ENCODE measurements at places on chromosomes 11 and 22.

GRCh38 chr11:113493206-113493605 lies 18.0 kb upstream of the DRD2 start:
- DNase-seq = no peak

- no peak for DNase-seq
These were observed 24.5 kb downstream of the MOB2 start for GRCh38 chr11:1461826-1462697.

GRCh38 chr11:45659818-45660160 lies 5.6 kb downstream of the CHST1 start:
- DNase-seq = no peak

GRCh38 chr22:28884747-28885350 lies 1.5 kb downstream of the ZNRF3 start:
- no peak for DNase-seq

- no peak for DNase-seq
These were observed 7.4 kb upstream of the SLC22A12 start for GRCh38 chr11:64583296-64584262.

GRCh38 chr11:44127130-44127529 lies 31.7 kb downstream of the EXT2 start:
- DNase-seq = no peak

DNA sequence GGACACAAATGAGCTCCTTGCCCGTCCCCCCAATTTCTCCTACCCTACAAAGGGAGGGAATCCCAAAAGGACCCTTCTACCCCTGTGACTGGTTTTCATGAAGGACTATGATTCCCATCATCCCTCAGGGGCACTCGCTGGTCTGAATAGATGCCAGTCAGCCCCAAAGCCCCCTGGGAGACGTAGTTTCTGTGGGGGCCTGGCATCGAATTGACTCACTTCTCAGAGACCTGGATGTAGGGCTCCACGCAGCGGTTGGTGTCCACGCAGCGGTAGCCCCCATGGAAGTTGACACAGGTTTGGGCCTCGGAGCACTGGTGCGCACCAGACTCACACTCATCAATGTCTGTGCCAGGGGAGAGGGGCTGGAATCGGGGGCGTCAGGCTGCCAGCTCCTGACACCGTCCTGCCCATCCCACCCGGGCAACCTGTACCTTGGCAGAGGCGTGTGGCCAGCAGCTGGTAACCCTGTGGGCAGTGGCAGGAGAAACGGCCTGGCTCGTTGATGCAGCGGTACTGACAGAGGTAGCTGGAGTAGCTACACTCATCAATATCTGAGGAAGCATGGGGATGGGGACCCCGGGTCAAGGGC lies 4.4 kb downstream of the EFEMP2 start:
- no peak for DNase-seq

DNA sequence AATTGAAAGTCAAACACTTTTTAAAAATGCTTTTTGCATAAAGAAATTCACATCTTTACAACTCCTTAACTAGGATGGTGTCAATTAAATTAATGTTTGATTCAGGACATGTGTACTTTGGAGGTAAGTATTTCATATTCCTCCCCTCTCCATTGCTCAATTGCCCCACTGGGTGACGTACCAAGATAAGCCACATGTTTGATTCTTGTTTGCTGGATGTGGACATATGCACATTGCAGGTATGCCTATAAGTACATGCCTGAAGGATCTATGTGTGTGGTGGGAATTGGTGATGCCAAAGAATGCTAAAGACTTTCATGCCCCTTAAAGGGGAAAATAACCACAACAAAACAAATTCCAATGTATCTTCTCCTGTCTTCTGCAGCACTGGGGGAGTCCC lies 5.8 kb downstream of the CD44 start:
- DNase-seq = no peak

GRCh38 chr22:19902245-19902715 lies 39.3 kb upstream of the COMT start:
- no peak for DNase-seq

GRCh38 chr11:82321206-82321605 lies 412.5 kb downstream of the FAM181B start:
- no peak for DNase-seq

GRCh38 chr22:22680396-22680795 lies 36.0 kb downstream of the GGTLC2 start:
- no peak for DNase-seq
